ENCODE measurements at places on chromosomes 16 and 17.

DNA sequence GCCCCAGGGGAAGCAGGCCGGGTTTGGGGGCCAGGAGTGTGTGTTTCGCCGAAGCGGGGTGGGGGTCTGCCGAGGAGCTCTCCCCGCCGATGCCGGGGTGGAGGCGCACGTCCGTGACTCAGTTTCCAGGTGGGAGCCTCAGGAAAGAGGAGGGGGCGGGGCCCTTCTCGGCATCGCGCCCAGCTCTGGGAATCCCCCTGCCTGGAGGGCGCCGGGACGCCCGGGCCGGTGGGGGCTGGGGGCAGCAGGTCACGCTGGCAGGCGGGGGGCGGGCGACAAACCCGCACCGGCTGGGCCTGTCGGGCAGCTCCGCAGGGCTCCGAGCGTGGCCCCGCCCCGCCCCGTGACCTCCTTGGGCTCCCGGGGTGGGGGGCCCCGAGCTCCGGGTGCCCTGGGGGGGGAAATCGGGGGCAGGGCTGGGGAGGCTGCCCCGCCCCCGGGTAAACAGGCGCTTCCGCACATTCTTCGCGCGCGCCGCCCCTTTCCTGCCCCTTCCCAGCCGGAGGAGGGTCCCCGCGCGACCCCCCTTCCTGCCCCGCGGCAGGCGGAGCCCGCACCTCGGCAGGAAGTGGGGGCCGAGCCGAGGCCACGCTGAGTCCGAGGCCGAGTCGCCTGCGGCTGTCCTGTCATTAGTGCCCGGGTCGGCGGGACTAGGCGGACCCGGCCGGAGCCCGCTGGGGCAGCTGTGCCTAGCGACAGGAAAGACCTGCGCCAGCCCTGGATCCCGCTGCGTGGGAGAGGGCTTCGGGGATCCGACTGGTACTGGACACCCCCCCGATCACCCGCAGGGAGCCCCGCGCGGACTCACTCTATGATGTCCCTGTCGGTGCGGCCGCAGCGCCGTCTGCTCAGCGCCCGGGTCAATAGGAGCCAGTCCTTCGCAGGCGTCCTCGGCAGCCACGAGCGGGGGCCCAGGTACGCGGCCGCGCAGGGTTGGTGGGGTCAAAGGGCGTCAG is 9.3 kb downstream of the RIPOR1 start:
- DNase-seq, result no peak

DNA sequence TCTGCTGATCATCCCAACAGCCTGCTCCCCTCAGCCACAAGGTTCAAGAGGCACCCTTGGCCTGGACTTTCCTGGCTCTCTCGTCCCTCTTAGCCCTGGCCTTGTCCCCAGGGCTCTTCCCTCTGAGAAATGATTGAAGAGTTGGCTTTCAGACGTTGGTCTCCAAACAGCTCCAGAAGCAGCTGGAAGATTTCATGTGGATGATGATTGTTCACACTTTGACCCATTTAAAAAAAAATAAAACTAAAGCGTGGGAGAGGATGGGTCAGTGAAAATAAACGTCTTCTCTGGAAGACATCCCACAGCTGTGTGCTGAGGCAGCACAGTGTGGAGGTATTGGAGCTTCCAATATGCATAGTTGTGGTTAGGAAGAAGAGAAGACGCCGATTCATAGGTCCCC is 54.7 kb upstream of the CDH11 start:
- DNase-seq, result no peak

- no peak for DNase-seq
These were observed 155.4 kb upstream of the FOXF1 start for GRCh38 chr16:86354641-86355513.

GRCh38 chr16:23132775-23133463 is 16.3 kb downstream of the USP31 start:
- no peak for DNase-seq

DNA sequence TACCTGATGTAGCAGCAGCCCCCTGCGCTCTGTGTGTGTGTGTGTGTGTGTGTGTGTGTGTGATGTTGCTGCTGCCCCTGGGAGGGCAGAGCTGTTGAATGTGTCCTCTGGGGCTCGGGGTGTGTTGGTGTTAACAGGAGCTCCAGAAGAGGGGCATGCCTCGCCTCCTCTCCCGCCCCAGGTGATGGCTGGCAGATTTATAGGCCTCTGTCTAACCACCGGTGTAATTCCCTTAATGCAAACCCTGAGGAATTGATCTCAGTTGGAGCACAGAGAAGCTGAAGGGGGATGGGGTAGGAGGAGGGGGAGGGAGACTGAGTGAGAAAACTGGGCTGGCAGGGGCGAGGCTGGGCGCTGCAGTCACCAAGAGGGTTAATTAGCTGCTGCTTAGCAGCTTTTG is 10.0 kb downstream of the CACNA1G start:
- DNase-seq, result no peak

DNA sequence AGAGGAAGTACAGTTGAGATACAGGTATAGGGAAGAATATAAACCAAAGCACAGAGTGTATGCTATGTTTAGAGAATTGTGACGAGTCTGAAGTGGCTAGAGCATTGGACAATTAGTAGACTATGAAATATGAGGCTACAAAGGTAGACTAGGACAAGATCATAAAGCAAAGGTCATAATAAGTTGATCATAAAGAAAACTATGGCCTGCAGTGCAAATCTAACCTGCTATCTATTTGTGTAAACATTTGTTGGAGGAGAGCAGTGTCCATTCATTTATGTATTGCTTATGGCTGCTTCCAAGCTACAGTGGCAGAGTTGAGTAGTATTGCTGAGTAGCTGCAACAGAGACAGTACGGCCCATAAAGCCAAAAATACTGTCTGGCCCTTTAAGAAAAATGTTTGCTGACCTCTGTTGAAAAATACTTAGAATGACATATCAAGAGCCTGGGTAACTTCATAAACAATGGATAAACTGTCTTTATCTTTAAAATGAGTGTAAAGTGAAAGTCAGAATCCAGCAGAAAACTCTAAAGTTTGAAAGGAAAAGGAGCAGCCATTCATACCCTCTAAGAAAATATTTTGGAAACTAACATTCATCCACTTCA is 14.5 kb upstream of the OR1E2 start:
- DNase-seq, result no peak

GRCh38 chr17:44708401-44709263 is at the start of gene DBF4B:
Gene DBF4B (plus strand): TSS chr17:44708665. CDS start chr17:44708821, 156 bp downstream.
- DNase-seq, result peak; percentile 63

- DNase-seq, result no peak
These were observed 7.2 kb downstream of the RAB11FIP4 start for GRCh38 chr17:31398381-31399311.

DNA sequence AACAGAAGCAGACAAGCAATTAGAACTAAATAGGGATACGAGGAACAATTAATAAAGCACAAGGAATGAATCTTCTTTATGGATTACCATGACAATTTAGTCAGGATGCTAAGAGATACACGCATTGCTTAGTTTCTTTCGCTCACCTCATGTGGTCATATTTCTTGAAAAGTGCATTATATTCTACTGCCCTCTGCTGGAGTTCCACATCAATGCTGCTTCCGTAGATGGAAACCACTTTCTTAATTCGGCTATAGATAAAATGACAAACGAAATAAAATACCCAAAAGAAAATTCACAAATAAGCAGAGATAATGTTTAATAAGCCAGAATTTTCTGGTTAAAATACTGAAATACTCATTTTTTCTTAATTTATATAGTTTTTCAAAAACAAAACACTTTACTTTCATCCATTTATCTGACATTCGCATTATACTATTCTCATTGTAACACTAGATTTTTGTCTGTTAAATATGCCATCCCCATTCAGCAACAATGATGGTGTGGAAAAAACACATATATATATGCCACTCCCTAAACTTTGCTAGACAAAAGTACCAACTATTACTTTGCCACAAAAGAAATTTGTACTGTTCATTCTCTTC is 22.0 kb upstream of the PHLPP2 start:
- no peak for DNase-seq

DNA sequence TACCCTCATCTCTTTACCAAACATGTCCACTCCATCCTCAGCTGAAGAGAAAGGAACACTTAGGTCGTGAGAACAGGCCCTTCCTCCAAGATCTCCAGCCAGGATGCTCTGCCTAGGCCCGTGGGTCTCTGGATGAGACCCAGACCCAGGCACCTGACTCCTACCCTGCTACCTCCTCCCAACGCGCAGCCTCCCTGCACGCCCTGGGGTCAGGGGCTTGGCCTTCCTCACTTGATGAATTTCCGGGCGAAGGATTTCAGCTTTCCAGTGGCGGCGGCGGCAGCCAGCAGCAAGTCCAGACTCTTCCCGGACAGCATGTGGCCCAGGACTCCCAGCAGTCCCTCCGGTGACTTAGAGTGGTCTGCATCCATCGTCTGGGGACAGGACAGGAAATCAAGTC is 13.4 kb downstream of the CSF3 start:
- DNase-seq, result no peak

GRCh38 chr17:8189041-8189710 is 804 bp downstream of the BORCS6 start:
- peak; percentile 24 for DNase-seq

DNA sequence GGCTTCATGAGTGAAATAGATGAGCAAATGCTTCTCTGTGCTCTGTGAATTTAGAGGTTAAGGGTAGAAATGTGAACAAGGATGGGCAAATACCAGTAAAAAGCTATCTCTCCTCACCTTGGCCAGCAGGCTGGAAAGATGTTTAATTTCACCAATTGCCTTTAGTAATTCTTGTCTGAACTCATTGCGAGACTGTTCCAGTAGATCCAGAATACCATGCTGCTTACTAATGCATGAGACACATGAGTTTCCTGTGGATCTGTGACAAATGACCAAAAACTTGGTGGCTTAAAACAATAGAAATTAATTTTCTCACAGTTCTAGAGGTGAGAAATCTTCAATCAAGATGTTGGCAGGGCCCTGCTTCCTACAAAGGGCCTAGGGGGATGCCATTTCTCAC is 9.3 kb upstream of the ZNF624 start:
- DNase-seq, result no peak

- DNase-seq, result no peak
These were observed 35.4 kb downstream of the NXPH3 start for GRCh38 chr17:49610883-49611584.

GRCh38 chr16:31134625-31135534 is 647 bp downstream of the PRSS8 start:
- no peak for DNase-seq

DNA sequence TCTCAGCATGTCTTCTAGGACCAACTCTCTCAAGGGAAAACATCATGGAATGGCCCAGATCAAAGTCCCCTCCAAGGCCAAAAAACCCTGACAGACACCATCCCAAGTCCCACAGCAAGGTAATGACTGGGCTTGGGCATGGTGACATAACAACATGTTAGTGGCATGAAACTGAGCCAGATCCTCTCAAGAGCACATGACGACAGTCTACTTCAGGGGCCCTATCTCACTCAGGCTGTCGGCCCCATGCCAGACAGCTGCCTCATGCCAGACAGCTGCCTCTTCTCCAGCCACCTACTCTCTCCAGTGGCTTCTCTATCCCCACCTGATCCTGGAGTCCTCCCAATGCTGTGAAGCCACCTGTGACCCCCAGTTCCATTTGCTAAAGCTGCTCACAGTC is 18.4 kb downstream of the HSD11B2 start:
- no peak for DNase-seq

- DNase-seq, result no peak
These were observed 121.3 kb upstream of the CACNG5 start for GRCh38 chr17:66713533-66714042.

DNA sequence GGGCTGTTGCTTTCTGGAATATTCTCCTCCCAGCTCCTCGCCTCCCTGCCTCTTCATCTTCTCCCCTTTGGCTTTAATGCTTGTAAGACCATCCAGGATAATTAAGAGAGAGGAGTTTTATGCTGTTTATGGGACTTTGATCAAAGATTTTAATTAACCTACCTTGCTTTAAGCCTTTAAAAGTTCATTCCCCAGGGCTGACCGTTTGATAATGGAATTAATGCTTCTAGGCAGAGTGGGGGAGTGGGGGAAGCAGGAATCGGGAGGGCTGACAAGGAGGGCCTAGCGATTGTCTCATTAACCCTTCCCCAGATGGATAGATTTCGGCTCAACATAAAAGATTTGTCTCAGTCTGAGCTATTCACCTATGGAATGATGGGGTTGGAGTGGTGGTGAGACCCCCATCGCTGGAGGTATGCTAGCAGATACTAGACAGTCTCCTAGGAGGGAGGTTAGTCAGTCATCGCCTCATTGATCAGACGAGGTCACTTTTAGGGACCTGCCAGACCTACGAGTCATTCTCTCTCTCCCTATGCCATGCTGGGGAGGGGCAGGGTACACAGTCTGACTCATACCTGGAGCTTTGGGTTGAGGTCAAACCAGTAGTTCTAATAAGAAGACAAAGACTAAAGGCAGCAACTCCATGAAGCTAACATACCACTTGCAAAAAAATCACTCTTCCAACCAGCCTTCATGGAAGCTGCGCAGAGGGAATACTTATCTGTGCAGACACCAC is 236.6 kb upstream of the NLRP1 start:
- DNase-seq, result no peak

DNA sequence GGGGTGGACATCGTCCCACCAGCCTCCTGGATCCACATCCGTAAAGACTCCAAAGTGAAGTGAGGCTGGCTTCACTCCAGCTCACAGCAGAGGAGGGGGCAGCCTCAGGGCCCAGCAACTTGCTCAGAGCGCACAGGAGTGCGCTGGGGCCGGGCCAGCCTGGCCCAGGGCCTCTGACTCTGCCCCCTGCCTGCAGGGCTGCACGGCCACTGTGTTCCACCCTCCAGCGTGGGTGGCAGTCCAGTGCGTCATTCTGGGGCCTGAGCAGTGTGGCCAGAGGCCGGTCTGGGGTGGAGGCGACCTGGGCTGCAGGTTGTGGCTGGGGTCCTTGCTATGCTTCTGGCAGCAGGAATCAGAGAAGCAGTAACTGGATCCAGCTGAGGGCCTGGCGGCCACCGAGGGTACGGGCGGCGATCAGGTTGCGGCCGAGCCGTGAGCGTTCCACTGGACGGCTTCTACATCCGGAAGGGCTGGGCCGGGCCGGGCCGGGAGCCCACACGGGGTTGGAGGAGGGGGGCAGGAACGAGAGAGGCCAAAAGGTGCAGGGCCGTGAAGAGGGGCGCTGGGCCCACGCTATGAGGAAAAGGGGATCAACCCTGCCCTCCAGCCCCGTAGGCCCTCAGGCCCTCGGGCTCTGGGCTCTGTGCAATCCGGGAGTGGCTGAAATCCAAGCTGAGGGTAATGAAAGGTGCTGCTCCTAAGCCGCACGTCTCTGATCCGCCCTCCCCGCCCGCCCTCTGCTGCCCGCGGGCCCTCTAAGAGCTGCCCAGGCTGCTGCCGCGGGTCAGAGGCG is at the start of gene FSCN2:
FSCN2 (plus strand) TSS at position 787 of the 793 bp plus-strand sequence. CDS start 155 bp downstream, outside the sequence.
- DNase-seq, result no peak

GRCh38 chr16:70605283-70605657 is 41.1 kb upstream of the IL34 start:
- DNase-seq, result no peak

- no peak for DNase-seq
These were observed 815 bp downstream of the ATAD5 start for GRCh38 chr17:30832438-30833124.

Data from progenitor cell of endocrine pancreas (in vitro differentiated cells).